Activated CD4-positive, alpha-beta T cell treated with anti-CD3 and anti-CD28 coated beads for 24 hours (primary cell): ENCODE measurements at places on chromosomes 12 and 14.

- no peak for DNase-seq
These were observed 52.3 kb downstream of the KCNK10 start for GRCh38 chr14:88270776-88271175.

- DNase-seq, result no peak
These were observed 149.7 kb downstream of the TTC7B start for GRCh38 chr14:90666571-90666970.

DNA sequence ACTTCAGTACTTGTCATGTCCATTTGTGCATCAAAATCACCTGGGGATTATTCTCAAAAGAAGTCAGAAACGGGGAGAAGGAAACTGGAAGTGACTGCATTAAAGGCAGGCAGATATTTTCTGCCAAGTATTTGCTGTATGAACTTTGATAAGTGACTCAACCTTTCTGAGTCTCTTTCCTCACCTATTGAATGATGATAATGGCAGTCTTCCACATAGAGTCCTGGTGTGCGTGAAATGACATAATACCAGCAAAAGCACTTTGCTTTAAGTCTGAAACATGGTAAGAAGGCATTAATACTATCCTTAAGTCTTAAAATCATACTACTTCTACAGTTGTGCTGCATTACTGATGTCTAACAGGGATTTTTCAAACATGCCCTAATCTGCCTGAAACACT lies 278.5 kb downstream of the ADAMTS20 start:
- DNase-seq, result no peak

GRCh38 chr14:72916174-72916573 lies 10.1 kb upstream of the DCAF4 start:
- DNase-seq, result no peak

DNA sequence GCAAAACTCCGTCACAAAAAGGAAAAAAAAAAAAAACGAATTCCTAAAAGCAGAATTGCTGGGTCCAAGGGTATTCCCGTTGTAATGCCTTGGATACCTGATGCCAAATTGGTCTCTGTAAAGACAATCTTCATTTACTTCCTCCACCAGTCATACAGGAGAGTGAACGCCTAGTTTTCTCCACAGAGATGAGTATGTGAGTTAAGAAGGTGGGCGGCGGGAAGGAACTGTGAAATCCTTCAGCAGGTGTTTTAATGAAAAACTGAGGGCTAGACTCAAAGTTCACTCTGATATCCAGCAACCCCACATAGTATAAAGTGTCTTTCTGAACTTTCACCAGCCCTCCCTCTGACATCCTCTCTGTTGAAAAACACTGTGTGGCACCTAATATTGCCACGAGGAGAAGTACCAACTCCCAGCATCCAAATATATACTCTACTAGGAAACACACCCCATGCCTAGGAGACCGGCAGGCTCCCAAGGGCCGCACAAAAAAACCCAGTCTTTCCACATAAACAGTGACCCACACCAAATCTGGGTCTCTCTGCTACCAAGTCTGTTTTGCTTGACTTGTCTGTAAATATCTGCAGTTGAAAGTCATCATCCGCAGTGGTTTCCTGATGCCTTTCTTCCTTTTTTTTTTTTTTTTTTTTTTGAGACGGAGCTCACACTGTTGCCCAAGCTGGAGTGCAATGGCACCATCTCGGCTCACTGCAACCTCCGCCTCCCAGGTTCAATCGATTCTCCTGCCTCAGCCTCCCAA lies 30.3 kb upstream of the FOXN3 start:
- DNase-seq, result no peak
